ENCODE measurements at places on chromosomes 11 and 22.

DNA sequence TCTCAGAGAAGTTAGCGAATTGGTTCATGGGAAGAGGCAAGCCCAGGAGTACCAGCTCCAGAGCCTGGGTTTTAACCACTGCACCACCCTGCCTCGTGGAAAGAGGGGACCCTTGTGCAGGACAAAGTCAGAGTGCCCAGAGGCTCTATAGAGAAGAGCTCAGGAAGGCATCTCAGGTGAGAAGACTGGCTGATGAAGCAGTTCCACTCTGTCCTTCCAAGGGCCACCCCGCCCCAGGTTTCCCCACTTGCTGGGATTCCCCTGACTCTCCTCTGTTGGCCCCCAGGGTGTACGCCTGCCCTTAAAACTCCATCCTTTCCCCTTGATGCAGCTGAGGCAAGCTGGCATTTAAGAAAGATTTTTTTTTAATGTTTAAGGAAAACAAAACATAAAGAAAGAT, 265.8 kb downstream of the BUD13 start:
- DNase-seq = no peak

- no peak for DNase-seq
These were observed 57.4 kb upstream of the SHISAL1 start for GRCh38 chr22:44369916-44370801.

DNA sequence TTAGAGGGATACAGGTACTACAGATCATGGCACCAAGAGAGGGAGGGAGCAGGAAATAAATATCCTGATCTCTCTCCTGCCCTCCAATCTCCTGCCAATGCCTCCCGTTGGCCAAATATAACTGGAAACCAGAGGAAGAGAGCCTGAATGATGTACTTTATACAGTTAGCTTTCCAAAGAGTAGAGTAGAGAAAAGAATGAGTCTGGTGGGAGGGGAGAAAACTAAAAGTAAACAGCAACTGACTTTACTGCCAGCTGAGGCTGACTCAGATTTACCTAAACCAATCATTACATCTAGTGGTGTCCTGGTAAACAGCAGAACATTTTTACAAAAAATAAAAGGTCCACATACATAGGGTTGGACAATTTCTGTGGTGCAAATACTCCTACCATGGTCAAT, 5.1 kb downstream of the MPZL3 start:
- DNase-seq = no peak

- peak; percentile 47 for DNase-seq
These were observed 84.9 kb downstream of the CTTN start for GRCh38 chr11:70483077-70483861.

DNA sequence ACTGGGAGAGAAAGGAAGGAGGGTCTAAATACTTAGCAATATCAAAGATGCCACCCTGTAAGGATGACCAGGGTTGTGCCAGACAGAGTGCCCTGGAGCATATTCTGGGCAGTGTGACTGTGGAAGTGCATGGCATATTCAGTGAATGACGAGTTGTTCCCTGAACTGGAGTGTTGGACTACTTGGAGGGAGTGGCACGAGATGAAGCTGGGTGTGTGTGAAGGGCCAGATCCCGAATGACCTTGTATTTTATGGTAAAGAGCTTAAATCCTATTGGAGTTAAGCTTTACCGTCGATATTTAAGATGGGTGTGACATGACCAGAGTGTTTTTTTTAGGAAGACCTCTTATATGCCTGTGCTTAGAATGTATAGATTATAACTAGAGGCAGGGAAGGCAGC, 48.8 kb downstream of the STIM1 start:
- no peak for DNase-seq

DNA sequence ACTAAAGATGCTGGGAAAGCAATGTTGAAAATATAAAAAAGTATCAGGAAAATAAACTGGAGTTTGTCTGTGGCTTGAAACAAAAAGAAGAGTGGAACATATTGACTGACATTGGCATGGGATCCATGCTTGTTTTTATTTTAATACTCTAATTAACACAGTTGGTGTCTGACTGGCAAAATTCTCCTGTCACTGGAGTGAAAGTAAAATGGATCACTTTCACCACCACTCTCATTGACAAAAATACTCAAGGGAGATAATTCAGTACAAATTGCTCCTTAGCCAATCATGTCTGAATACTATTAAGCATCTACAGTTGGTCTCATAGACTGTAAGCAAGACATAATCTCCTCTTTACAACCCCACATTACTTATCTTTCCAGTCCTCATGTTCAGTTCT, 101.8 kb downstream of the DCDC1 start:
- DNase-seq = no peak

DNA sequence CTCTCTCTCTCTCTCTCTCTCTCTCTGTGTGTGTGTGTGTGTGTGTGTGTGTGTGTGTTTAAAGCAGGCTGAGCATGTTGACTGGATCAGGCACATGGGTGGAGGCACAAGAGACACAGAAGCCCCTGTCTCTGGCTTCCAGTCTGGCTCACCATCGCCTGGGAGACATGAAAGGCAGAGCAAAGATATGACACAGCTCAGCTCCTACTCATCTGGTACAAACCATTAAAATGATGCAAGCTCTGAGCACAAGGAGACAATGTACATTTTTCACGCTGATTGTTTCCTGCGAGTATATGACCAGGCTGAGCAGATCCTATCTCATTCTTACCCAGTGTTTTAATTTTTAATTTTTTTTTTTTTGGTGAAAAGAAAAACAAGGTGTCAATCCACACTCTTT, 9.5 kb downstream of the SLC6A5 start:
- no peak for DNase-seq

DNA sequence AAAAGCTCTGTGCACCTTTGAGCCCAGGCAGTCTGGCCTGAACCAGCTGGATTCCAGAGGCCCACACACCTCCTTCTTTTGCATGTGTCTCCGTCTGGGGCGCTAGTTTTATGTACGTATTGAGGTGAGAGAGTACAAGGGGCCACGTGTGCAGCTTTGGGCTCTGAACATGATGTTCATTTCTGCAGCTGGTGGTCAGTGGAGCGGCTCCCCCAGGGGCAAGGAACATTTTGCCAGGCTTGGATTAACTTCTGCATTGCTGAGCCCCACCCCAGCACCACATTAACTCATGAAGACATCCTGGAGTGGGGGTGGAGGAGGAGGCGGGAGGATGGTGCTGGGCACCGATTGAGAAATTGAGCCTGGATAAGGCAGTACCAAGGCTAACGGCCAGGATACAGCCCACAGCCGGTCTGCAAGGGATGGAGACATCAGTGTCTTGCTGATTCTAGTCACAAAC, 13.8 kb downstream of the USP2 start:
- no peak for DNase-seq

DNA sequence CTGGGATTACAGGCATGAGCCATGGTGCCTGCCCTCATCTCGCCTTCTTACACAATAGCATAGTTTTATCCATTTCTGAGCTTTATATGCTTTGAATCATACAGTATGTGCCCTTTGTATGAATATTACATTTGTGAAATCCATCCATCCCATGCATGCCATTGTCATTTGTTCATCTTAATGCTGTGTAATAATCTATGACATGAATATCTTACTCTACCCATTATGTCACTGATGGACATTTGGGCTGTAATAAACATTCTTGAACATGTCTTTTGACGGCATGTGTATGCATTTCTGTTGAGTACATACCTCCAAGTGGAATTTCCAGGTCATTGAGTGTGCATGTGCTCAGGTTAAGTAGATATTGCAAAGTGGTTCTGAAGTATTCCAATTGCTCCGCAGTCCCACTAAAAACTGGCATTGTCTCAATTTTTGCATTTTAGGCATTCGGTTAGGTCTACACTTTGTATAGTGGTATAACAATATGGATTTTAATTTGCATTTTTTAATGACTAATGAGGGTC, 339.3 kb upstream of the SYN3 start:
- DNase-seq = no peak

DNA sequence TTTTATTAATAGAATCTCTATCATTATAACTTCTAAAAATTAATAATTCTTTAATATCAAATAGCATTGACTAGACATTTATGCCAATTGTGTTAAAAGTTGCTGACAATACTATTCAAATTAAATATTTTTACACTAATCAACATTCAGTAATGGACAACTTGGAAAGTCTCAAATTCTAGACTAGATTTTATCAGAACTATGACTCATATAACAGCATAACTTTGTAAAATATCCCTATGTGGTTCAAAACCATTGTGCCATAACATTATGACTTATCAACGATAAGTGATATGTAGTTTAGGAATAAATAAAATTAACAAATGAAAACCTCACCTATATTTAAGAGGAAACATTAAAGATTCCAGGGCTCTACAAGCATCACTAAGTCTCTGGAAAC, 291.8 kb downstream of the SBF2 start:
- no peak for DNase-seq

GRCh38 chr11:17747131-17747955, 12.8 kb downstream of the KCNC1 start:
- no peak for DNase-seq

GRCh38 chr11:6315811-6316425, 4.4 kb downstream of the CAVIN3 start:
- DNase-seq = peak; percentile 82

- DNase-seq = peak; percentile 47
These were observed 64.4 kb downstream of the NAV2 start for GRCh38 chr11:19777039-19777376.

DNA sequence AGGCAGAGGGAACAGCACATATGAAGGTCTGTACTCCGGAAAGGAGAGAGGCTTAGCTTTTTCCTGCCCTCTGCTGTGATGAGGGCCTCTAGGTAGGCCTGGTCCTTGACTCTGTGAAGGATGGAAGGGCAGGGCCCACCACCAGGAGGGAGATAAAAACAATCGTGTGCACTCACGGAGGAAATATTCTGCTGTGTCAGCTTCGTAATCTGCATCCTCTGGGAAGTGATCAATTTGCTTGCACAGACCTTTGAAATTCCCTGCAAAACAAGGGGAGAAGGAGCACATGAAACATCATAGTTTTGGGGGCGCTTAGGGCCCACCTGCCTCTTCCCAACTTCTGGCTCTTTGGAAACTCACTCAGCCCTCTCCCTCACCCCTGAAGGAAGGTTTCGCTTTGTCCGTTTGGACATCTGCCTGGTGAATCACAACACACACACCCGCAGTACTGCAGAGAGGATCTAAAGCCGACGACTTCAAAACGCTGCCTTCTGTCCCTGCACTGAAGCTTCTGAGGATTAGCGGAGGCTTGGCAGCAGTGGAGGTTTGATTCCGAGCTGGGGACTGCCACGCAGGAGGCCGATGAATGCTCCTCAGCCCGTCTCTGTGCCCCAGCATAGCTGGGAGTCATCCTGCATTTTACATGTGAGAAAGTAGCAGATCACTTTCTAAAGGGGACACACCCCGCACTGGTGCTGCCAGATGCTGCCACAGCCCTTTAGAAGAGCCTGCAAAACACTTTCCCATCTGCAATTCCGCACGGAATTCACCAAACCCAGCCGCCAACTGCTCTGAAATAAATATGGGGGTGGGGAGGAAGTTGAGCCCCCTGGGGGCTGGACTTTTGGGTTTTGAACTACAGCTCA, 58.6 kb upstream of the EIF3D start:
- no peak for DNase-seq

DNA sequence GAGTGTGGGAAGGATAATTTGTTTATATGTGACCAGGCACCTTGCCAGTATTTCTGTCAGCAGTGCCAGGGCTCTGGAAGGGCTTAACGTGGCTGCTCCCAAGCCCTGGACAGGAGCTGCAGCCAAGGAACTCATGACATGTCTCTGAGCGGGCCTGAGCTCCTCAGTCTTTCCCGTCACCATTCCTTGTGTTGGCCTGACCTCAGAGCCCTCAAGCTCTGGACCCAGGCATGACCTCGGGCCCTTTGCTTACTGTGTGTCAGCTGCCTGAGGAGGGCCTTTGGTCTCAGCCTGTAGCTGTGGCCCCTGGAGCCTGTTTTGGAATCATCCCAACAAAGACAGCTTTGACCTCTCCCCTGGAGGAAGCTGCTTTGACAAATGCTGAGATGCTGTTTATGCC, 264.1 kb upstream of the PLET1 start:
- DNase-seq = no peak

DNA sequence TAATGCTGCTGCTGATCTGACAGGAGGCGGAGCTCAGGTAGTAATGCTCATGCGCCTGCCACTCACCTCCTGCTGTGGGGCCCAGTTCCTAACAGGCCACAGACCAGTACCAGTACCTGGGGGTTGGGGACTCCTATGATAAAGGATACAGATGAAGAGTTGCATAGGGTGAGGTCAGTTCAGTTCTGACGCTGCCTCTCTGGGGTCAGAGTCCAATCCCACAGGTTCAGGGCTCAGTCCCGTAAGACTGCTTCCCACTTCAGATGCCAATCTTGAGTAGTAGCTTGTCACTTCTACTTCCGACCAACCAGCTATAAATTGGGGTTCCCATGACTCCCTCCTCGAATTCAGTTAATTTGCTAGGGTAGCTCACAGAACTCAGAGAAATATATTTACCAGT, 8.6 kb downstream of the ASRGL1 start:
- DNase-seq = no peak

DNA sequence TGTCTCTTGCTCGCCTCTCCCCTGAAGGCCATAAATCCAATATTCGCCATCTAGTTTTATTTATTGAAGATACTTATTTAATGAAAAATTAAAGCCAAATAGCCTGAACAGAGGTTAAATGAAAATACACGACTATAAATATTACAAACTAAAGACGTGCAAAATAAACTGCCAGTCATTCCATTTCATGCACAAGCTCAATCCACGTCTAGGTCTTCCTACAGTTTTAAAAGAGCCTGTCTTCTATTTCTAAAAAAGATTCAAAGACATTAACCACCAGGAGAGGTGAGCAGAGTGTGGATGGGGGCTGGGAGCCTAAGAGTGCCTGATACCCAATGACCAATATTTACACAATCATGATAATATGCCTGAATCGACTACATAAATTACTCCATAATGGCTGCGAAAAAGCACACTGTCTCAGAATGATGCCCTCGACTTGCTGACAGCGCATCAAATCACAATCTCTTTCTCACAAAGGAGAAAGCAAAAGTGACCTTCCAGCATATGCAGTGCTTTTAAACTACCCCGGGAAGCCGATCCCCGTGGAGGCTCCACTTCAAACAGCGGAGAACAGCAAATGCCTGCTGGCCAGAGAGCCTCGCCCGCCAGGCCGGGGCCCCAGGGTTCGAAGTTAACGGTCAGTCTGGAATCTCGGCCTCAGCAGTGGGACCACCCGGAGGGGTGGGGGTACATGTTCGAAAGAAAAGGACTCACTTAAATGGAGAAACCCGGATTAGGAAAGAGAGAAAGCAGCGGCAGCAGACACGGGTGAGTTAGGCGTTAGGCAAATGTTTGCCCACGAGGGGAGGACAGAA, 1.7 kb downstream of the FCHSD2 start:
- DNase-seq = peak; percentile 56

GRCh38 chr22:19565382-19566278, 41.4 kb upstream of the CLDN5 start:
- no peak for DNase-seq

DNA sequence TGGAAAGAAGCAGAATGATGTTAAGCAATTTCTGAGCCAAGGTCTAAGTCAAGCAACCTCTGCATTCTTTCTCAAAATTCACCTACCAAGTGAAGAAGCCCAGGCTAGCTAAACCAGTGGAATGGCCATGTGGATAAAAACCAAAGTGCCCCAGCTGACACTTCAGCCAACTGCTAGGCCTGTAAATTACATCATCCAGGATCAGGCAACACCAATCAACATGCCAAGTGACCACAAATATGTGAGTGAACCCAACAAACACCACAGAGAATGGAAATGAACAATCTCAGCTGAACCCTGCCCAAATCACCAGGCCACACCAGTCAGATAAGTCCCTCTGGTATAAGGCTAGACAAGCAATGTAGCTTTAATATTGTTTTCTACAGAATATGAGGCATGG, 25.1 kb upstream of the FJX1 start:
- DNase-seq = no peak
